ENCODE measurements at places on chromosomes 7 and 10. TPM values are rescaled to one million over a fixed set of nuclear protein-coding genes. Genes with fewer than 3 reads are reported as not detected.

DNA sequence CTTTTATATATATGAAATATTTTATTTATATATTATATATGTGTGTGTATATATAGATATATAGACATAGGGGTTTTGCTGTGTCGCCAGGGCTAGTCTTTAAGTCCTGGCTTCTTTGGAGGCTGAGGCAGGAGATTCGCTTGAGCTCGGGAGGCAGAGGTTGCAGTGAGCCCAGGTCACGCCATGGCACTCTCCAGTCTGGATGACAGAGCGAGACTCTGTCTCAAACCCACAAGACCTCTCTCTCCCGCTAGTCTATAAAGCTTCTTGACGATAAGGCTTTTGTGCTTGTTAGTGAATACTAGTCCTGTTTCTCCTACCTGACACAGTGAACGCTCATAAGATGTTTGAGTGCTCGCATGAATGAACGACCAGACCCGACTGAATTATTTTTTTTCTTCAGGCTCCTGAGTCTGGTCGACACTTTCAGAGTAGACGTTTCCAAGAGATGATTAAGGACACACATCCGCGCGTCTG lies 577 bp upstream of the DDX21 start:
- no peak for DNase-seq

DNA sequence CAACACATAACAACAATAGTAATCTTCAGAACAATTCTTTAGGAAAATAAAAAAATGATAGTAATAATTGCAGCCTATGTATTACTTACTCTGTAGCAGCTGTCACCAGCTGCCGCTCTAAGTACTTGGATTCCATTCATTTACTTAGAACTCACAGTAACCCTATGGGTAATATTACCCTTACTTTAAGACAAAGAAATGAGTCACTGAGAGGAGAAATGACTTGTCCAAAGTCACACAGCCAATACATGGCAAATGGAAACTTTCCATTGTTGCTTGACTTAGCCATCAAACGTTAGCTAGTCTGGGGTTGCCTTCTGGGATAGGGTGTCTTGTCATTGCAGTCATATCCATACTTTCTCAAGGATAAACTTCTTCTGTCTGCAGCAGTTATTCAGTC lies 3.6 kb downstream of the CCNY start:
- no peak for DNase-seq

DNA sequence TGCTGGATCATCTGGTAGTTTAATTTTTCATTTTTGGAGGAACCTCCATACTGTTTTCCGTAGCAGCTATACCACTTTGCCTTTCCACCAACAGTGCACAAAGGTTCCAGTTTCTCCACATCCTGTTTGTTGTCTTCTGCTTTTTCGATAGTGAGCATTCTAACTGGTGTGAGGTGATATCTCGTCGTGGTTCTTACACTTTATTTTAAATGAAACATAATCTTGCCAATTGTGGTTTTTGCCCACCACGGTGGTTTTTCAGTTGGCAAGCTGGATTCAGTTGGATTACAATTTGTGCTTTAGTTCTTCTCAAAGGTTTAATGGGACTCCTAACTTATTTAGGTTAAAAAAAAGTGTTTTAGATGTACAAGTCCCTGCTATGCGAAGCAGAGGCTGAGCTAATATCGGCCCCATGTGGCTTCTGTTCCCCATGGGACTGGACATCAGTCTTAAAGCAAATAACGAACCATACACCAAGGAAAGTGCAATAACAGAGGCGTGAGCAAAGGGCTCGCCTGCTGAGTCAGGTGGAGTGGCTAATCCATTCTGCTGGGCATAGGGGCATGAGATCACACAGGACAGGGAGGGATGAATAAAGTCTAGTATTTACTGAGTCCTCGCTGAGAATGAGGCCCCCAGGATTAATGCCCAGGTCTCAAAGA lies 153.6 kb downstream of the AOAH start:
- no peak for DNase-seq

CNNM1 gene
- 0.11 TPM for total RNA-seq

GIMAP4 gene
- total RNA-seq: 59.3 TPM

AGR2 gene
- not detected for total RNA-seq

DNA sequence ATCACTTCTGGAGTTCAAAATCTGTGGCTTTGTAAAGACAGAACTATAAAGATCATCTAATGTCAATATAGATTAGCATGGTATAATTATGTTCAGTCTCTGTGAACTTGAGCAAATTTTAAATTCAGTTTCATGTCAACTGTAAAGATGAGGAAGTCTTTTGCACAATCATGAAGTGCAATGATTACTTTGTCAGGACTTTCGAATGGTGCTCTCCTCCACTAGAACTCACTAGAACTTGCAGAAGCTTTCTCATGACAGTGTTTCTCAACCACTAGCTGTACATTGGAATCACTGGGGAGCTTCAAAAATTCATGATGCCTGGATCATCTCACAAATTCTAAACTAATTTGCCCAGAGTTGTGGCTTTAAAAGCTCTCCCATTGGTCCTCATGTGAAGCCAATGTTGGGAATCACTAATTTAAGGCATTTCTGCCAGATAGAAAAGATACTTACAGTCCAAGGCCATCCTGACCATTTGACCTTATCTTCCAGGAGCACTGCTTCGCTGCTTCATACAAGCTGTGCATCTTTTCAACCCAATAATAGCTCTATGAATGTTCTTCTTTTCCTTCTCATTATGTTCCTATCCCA lies 12.9 kb downstream of the OR2AE1 start:
- DNase-seq: no peak

TCERG1L gene
- 0.93 TPM for total RNA-seq

CFAP70 gene
- 1.2 TPM for total RNA-seq

DNA sequence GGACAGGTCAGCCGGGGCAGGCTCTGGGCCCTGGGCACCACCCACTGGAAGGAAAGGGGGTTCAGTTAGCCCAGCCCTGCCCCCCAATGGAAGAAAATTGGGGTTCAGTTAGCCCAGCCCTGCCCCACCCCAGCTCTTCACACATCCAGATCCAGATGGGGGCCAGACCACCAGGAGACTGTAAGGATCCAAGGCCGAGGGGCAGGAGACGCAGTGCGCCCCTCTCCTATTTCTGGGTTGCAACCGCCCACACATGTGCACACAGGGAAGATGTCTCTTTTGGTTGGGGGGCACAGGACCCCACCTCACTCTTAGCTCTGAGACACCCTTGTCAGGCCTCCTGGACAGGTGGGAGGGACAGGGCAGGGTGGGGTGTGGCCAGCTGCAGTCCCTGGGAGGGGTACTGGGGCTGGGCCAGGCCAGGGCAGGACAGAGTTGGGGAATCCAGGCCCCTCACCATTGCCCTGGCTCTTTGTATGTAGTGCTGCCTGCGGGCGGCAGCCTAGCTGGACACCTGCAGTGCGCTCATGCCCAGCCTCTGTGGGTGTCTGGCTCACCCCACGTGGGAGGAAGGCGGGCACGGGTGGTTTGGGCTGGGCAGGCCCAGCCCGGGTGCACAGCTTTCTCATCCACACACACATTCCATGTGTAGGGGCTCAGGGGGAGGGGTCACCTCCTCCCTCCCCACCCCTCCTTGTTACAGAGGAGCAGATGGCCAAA lies 141.2 kb downstream of the LHPP start:
- DNase-seq: peak; percentile 41

DNA sequence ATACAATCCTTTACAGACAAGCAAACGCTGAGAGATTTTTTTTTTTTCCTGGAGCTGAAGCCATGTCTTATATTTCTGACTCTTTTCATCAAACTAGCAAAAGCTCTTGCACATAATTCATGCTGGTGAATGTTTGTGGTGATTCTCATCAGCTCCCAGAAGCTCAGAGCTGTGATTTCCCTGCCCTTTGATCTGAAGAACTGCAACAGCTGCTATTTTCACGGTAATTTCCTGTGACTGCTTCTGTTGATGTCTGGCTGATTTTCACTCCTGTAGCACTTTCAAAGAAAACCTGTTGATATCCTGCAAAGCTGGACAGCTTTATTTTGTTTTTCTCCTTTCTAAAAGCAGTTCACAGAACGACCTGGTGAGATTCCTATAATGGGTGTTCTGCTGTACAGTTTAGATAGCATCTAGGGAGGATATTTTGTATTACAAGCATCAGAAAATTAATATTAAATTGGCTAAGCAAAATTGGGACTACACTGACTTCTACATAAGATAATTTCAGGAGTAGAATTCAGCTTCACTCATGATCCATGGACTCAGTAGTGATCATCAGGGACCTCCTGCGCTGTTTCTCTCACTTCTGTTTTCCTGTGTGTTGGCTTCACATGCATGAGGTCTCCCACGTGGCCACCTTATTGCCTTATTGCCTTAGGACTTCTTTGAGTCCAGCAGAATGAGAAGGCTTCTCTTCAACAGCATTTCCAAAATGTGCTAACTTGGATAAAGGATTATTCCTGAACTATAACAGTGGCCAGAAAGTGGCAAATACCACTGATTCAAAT lies 1111.6 kb upstream of the SORCS1 start:
- DNase-seq: no peak

DNA sequence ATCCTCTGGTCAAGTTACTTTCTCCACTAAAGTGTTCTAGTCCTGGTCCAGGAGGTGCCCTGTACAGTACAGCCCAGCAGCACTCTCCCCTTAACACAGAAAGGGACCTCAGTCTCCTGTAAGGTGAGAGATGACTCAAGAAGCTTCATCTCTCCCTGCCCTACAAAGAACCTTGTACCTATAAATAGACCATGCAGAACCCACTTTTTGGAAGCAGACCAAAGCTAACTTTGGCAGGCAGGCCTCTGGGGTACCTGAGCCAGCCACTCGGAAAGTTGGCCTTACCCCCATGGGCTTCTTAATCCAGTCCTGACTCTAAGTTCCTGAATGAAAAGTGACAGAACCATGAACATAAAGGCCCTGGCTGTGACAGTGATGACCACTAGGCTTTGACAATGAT lies 454.8 kb downstream of the KCNMA1 start:
- no peak for DNase-seq

RARRES2 gene
- total RNA-seq: not detected

DNA sequence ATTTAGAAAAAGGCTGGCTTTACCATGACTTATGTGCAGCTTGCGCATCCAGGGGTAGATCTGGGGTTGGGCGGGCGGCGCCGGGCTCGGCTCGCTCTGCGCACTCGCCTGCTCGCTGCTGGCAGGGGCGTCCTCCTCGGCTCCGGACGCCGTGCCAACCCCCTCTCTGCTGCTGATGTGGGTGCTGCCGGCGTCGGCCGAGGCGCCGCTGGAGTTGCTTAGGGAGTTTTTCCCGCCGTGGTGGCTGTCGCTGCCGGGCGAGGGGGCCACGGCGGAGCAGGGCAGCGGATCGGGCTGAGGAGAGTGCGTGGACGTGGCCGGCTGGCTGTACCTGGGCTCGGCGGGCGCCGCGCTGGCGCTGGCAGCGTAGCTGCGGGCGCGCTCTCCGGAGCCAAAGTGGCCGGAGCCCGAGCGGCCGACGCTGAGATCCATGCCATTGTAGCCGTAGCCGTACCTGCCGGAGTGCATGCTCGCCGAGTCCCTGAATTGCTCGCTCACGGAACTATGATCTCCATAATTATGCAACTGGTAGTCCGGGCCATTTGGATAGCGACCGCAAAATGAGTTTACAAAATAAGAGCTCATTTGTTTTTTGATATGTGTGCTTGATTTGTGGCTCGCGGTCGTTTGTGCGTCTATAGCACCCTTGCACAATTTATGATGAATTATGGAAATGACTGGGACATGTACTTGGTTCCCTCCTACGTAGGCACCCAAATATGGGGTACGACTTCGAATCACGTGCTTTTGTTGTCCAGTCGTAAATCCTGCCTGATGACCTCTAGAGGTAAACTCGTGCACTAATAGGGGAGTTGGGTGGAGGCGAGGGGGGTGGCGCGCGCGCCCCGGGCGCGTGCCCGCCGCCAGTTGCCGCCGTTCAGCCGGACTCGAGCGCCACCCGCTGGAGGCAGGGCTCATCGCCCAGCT lies at the start of gene HOXA5:
TSS of gene HOXA5 (minus strand) at position 659 of the 927 bp plus-strand sequence. CDS start at position 585, 74 bp downstream.
- no peak for DNase-seq

MBL2 gene
- not detected for total RNA-seq

BLNK gene
- total RNA-seq: not detected

DNA sequence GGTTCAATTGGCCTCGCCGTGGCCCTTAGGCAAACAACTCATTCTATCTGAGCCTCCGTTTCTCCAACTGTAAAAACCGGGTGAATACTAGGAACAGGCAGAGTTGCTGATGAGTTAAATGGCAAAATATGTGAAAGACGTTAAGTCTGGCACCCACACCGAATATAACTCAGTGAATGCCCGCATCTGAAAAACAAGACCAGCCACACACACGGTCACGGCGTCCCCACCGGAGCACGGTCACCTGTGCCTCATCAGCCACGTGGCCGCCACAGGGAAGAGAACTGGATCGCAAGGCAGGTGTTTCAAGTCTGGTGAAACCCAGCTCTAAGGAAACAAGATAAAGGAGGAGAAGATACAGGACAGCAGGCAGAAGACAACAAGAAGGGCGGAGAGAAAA lies 20.4 kb downstream of the PRKAG2 start:
- no peak for DNase-seq

AKR1C3 gene
- total RNA-seq: not detected

- DNase-seq: no peak
These were observed 38.0 kb upstream of the SAMD8 start for GRCh38 chr10:75073442-75073841.

DNA sequence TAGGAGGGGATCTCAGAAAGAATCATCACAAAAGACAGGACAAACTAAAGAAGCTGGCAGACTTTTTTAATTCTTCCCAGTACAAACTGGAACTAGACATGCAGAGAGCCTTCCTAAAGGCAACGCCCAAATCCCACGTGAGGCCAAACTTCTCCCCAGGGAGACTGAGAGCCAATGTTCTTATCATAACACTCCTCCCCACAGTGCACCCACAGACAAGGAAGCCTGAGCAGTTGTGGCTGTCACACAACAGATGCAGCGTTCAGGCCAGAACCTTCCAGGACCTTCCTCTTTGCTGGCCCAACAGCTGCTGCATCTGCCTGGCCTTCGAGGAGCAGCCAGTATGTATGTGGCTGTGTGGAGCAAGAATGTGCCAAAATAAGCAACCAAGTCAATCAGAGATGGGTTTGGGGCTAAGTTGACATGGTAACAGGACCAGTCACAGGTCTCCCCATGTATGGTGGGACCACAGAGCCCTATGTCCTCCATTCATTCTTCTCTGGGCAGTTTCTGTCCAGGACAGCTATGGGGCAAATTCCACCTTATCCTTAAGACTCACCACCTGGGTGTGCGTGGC lies 34.9 kb downstream of the SRPK2 start:
- DNase-seq: no peak

DNA sequence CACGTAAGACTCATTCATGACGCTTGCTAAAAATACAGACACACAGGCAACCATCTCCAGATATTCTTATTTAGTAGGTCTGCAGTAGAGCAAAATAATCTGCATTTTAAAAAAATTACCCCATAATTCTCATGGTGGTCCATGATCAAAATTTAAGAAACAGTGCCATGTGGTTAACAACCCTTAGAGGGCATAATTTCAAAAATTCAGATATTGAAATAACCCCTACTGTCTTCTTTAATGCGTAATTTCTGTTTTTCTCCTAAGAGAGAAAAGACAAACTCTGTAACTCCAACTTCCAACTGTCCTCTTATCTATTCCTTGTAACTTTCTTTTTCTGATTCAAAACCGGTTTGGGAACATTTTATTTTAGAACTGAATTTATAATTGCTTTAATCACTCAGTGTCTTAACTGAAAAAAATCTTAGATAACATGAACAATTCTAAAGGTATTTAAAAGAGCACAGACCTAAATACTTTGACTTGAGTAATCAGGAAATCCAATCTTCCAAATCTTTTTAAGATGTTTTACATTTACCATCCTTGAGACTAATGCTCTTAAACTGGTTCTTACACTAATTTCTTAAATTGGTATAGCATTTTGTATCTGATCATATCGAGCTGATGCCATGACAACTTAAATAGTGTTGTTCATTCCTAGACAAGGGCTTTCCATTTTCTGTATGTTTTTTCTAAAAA lies 148.0 kb downstream of the GALNT11 start:
- no peak for DNase-seq

- no peak for DNase-seq
These were observed 31.9 kb downstream of the RSBN1L start for GRCh38 chr7:77727936-77728701.

PIK3AP1 gene
- total RNA-seq: 6.7 TPM

All from CD8-positive, alpha-beta memory T cell (primary cell).